Urothelium cell line (cell line): ENCODE measurements at places on chromosomes 16 and 17.

DNA sequence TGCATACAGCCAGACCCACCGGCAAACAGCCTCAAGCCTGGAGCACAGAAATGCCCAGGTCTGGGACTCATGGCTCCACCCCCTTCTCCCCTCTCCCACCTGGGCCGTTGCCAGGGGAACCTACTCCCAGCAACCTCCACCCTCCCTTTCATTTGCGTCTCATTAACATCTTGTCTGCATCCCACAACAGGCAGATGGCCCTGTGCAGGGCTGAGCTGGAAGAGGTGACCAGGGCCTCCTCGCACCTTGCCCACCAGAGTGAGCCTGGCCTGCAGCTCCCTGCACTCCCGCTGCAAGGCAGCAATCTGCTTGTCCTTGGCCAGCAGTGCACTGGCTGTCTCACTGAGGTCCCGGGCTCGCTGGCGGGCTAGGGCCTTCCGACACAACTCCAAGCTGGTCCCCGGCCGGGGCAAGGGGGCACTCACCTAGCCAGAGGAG is 3.3 kb downstream of the TSPOAP1 start:
- no peak for DNase-seq

DNA sequence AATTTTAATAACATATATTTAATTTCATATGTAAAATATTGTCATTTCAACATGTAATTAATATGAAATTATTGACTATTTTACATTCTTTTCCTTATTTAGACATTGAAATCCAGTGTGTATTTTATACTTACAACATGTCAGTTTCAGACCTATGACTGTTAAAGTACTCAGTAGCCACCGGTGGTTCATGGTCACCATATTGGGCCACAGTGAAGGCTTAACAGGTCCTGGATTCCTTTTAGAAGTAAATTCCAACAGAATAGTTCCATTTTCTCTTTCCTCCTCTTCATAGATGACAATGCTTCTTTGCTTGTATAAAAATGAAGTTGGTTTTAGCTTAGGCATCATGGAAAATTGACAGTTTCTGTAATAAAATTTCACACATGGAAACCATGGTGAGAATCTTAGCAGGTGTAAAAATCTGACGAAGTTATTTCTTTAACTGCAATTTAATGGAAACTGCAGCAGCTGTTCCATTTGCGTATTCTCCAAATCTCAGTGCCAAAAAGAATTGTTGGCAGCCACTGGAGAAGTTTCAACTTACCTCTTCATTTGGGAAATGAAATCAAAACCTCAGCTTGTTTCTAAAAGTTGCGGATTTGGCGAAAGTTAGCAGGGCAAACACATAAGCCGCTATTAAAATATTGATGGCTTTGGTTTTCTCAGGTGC is 231.1 kb downstream of the CDH13 start:
- DNase-seq, result no peak

DNA sequence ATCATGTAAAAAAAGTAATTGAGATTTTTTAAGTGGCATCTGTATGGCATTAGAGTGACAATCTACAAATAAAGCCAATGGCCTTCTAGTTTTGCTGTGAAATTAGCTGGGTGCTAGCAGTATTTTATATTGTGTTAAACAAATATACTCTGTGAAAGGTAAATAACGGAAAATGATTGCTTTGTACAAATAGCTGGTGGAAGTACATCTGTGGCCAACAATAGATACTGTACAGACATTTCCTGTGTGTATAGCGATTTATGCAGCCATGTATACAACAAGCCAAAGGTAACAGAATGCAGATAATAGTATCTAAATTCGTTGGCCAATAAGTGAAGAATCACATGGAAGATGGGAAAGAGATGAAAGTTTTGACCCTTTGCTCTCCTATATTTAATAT is 26.6 kb downstream of the IQCK start:
- no peak for DNase-seq

GRCh38 chr16:381789-382717 is at the start of gene PGAP6:
PGAP6 (minus strand) TSS chr16:381978; CDS start chr16:381821, 157 bp downstream.
- DNase-seq, result peak; percentile 89

DNA sequence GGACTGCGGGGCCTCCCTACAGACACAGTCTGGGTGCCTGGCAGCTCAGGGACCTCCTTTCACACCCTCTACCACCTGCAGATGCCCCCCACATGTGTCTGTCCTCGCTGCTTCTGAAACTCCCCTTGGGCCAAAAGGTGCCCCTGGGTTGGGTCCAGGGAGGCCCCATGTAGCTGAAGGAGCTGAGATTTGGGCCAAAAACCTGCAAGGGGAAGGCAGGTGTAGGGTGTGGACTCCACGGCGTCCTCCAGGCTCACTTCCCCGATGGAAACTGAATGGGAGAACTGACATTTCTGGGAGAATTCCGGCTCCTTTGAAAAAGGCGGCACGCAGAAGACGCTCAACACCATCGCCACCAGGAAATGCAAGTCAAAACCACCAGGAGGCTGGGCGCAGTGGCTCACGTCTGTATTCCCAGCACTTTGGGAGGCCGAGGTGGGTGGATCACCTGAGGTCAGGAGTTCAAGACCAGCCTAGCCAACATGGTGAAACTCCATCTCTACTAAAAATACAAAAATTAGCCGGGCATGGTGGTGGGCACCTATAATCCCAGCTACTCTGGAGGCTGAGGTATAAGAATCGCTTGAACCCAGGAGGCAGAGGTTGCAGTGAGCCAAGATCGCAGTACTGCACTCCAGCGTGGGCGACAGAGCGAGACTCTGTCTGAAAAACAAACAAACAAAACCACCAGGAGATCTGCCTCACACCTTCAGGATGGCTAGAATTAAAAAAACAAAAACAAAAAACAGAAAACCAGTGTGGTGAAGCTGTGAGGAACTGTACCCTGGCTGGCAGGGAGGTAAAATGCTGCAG is 13.2 kb upstream of the BAIAP2 start:
- no peak for DNase-seq

- no peak for DNase-seq
Measured at GRCh38 chr16:28910086-28911031, 14.7 kb downstream of the RABEP2 start.

- DNase-seq, result no peak
Measured at GRCh38 chr17:39607057-39607850, 466 bp downstream of the NEUROD2 start.
